ENCODE measurements at places on chromosomes 7 and 10. TPM values are rescaled to one million over a fixed set of nuclear protein-coding genes. Genes with fewer than 3 reads are reported as not detected.

Gene CYP2E1
- 2.0 TPM for polyA plus RNA-seq

Gene CCSER2
- polyA plus RNA-seq, result 26.7 TPM

DNA sequence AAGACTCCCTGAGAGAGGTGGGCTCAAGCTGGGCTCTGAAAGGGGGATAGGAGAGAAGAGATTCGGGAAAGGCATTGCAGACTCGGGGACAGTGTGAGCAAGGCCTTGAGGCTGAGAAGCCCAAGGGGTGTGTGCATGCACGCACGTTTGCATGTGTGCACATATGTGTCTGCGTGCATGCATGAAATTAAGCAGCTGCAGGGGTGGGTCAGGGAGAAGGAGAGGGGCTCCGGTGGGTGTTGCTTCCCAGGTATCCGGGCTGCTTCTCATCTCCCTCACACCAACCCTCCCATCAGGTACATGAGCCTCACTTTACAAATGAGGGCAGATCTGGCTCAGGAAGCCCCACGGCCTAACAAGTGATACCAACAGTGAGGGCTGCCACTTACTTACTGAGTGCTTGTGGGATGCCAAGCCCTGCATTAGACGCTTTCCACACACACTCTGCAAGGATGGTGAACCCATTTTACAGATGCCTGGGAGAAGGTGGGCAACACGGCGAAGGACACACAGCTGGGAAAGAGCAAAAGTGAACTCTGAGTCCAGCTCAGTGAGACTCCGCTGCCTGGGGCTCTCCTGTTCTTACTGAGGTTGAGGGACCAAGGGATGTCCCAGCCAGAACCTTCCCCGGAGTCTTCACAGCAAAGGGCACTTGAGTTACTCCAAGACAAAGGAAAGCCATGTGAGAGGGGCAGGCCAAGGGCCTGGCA, 26.4 kb downstream of the ZCCHC24 start:
- no peak for DNase-seq

DNA sequence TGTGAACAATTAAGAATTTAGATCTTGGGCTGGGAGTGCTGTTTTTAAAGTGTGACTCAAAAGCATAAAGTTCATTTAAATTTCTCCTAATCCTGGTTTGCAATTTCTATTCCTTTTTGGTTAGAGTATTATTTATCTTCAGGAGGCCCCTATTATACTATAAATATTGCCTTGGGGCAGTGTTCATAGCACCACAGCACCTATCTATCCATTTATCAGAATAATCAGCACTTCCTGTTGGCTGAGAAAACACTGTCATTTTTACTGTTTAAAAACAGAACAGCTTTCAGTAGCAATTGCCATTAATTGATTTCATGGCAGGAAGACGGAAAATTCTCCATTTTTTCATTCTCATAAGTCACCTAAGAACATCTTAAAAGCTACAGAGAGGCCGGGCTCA, 111.4 kb downstream of the KIAA1217 start:
- DNase-seq, result no peak

DNA sequence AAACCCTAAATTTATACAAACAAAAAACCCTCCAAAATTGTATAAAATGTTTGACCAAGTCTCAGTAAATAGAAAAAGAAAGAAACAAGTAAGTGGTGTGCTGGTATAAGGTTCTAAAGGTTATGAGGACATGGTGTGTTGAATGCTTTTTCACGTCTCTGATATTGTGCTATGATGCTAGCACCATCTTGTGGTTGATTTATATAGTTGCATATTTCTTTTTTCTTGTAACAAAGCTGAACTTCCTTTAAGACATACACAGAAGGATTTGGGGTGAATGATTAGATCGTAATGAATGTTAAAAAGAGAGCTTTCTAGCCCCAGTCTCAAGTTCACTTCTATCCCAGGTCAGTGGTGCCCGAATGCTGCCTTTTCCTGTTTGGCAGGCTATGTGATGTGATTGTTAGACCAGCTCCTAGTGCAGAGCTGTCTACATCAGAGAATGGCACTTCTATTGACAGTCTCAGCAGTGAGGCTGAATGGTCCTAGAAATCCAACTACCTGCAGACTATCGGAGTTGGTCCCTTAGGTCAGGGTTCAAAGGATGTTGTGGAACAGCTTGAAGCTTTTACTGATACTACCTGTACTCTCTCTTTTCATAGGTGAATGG, 25.0 kb downstream of the VTI1A start:
- DNase-seq, result peak; percentile 4

DNA sequence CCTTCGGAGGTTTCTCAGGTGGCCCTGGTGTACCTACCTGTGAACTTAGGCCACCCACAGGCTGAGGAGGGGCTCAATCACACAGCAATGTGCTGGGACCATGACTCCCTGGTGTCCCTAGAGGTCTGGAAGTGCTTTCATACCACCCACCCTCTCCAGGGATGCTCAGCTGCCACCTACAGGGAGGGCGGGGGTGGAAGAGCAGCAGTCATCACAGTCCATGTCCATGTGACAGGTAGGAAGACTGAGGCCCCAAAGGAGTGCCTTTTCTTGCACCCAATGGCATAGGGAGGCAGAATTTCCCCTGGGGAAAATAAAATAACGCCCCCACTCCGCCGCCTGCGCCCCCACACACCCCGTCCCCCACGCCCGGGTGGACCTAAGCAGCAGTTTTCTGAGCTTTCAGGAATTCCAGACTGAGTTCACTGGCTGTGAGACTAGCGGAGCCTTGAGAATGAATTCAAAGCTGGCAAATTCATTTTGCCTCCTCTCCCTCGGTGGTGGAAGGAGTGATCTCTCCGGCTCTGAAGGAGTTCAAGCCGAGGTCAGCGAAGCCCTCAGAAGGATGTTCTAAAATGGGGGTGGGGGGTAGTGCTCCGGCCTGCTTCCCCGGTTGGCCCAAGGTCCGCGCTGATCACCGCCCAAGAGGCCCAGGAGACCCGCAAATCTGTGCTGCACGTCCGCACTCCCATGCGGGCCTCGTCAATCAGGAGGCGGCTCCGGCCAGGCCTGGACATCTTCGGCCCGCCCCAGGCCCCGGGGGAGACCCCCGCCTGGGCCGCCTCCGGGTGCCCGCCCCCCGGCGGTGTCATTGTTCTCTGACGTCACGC, 2.1 kb upstream of the ZMIZ1 start:
- no peak for DNase-seq

Data from right renal pelvis (tissue), 4 donors.